Retina (tissue), 1 donor: ENCODE measurements at places on chromosomes 11 and 22.

DNA sequence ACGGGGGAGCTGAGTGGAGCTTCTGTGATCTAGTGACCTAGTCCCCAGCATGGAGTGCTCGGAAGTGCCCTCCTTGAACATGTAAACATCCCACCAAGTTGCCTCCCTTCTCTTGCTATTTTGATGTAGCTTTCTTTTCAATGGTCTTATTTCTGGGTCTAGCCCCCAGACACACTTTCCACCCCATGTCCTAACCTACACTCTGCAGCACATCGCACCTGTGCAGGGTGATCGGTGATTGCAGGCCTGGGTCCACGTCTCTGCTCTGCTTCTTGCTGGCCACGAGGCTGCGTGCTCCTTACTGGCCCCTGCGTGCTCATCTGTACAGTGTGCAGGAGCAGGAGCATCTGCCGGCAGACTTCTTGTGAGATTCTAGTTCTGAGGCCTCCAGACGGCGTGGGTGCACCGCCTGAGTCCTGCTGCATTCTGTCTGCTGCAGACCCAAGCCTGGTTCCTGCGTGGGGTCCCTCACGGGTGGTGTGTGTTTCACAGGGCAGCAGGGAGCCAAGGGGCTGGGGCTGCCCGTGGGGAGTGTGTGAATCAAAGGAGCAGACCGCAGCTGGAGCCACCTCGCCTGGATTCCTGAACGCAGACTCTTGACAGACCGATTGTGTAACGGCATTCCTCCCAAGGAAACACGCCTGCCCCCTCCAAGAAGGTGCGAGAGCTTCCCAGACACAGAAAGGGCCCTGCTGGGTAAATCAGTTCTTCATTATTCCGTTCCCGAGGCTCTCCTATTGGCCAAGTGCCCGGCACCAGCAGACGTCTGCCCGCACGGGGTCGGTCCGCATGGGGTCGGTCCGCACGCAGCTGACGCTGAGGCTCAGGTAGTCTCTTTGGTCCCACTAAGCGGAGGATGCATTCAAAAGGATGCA is 44.4 kb upstream of the MYEOV start:
- peak; percentile 46 for DNase-seq

- DNase-seq, result no peak
Observed at GRCh38 chr11:95517453-95517852, 272.1 kb downstream of the FAM76B start.

- no peak for DNase-seq
Observed at GRCh38 chr11:100789500-100789899, 102.4 kb downstream of the ARHGAP42 start.

- DNase-seq, result no peak
Observed at GRCh38 chr11:111059726-111060125, 185.8 kb upstream of the POU2AF2 start.
